ENCODE measurements at places on chromosomes 16 and 17.
A peak's percentile ranks its signal among the peaks of the same experiment; 100 is the strongest.

- DNase-seq, result no peak
Observed at GRCh38 chr17:15185625-15185991, 79.5 kb downstream of the PMP22 start.

DNA sequence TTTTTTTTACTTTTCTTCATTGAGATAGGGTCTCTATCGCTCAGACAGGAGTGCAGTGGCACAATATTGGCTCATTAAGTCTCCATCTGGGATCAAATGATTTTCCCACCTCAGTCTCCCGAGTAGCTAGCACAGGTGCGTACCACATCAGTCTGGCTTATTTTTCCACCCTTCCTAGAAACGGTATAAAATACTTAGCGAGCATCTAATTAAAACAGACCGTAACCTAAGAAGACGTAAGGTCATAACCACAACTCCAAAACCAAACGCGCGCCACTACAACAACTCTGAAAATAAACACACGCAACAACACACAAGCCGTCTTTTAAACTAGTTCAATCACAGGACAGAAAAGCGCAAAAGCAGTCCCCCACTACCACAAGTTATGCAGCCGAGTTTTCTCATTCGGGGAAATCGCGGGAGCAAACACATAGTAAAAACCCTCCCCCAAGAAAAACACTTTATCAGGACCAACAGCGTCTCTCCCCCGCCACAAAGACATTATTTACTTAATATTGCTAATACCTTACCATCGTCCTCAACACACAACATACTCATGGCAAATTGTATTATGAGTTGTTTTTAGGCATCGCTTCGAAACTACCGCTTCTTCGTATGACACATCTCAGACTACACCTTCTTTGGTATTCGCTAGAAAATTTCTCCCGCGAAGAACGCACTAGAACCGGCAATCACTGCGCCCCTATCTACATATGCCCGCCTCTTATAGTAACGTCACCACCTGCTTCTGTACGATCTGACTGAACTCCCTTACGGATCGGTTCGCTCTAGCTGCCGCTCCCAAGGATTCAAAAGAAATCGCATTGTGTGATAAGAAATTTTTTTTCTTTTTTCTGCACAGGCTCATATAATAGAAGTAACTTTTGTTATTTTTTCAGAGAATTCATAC is 32.8 kb downstream of the TEX14 start:
- DNase-seq, result peak; percentile 93

DNA sequence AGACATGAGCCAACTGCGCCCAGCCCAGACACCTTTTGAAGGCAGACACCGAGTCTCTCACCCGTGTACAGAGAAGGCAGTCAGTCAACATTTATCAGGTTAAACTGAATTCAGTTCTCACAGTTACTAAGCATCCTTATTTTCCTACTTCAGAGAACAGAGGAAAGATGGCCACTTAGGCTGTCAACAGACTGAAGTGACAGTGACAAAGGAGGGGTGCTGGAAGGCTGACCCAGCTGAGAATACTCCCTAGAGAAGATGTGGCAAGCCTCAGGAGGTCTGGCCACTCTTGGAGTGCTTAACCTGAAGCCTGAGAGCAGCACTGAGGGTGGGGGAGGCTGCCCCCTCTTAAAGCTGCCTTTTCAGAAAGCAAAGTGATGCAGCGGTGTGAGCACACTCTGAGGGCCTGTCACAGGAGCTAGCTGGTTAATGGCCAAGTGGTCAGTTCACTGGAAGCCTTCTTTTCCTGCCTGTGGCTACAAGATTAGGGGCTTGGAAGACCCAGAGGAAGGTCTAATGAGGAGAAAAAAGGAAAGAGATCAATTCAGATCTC is 51.0 kb upstream of the SREBF1 start:
- DNase-seq, result no peak

- no peak for DNase-seq
Observed at GRCh38 chr17:75542728-75543336, 17.3 kb downstream of the LLGL2 start.

GRCh38 chr17:79054200-79054960 is 20.2 kb upstream of the ENGASE start:
- no peak for DNase-seq

- no peak for DNase-seq
Observed at GRCh38 chr17:3944485-3945388, 19.5 kb downstream of the ATP2A3 start.

DNA sequence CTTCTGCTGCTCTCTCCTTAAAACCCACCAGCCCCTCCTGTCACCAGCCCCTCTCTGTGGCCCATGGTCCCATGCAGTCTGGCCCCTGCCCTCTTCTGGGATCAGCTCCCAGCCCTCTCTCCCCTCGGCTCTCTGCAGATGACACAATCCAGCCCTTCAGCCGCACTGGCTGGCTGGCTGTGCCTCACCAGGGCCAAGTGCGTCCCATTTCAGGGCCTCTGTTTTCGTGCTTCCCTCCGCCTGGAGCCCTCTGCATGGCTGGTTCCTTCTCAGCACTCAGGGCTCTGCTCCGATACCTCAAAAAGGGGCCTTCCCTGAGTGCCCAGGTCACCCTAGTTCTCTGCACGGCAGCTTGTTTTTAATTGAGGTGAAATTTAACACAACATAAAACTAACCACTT is 124.3 kb downstream of the SOCS1 start:
- DNase-seq, result no peak

DNA sequence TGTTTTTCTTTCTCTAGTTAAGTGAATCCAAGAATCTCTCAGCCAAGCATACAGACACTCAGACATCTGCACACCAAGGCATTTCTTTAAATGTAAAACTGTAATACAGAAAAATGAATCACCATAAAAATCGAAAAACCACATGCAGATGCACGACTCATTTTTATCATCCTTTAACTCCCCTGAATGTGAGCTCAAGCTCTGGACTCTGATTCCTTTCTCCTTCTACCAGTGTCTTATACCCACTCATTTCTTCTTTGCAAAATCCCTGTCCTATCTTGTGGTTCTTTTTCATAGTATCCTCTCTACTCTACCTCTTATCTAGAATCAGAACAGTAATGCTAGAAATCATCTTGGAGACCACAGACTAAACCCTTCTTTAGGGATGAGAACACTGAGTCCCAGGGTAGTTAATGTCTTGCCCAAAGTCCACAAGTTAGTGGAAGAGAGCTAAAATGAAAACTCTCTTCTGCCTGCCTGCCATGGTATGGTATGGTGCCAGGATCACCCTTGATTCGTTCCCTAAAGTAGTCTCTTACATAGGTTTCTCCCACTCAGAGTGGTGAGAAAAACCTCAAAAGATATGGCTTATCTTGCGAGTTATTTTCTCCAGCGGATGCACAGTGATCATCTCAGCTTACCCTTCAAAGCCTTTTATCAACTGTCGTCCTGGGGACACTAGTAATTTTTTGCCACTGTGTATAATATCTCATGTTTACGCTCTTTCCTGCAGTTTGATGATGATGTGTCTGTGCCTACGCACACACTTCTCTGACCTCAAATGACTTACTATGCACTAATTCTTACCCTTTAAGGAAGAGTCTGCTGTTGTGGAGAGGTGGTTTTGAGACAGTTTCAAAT is 30.2 kb downstream of the BRD7 start:
- DNase-seq, result no peak

- DNase-seq, result no peak
Observed at GRCh38 chr17:40374821-40375498, 10.4 kb upstream of the GJD3 start.
